Metanephros (tissue), 2 donors: ENCODE measurements at places on chromosomes 6 and 20. TPM values are rescaled to one million over a fixed set of nuclear protein-coding genes. Genes with fewer than 3 reads are reported as not detected.

PRDM1 gene
- total RNA-seq: 3.7 TPM

SEMG1 gene
- not detected for total RNA-seq

RAET1L gene
- total RNA-seq: not detected

POU5F1 gene
- 11.4 TPM for total RNA-seq

NAPB gene
- total RNA-seq: 18.2 TPM

MYMX gene
- 0.35 TPM for total RNA-seq

PCK1 gene
- 105 TPM for total RNA-seq

PREX1 gene
- total RNA-seq: 34.7 TPM

IL17F gene
- total RNA-seq: not detected

WFDC12 gene
- total RNA-seq: not detected

SRSF12 gene
- total RNA-seq: 7.6 TPM

ENPP5 gene
- total RNA-seq: 14.6 TPM

HTR1E gene
- total RNA-seq: 0.93 TPM

ARHGAP40 gene
- total RNA-seq: 0.53 TPM

TGIF2 gene
- total RNA-seq: 41.3 TPM

SEC23B gene
- 58.0 TPM for total RNA-seq

TCF21 gene
- total RNA-seq: 73.6 TPM

CSTF1 gene
- total RNA-seq: 50.3 TPM

ZNF76 gene
- total RNA-seq: 34.0 TPM

RAET1G gene
- total RNA-seq: 1.1 TPM

TCF15 gene
- total RNA-seq: 2.0 TPM

ADAM33 gene
- total RNA-seq: 24.6 TPM

BEND3 gene
- total RNA-seq: 7.6 TPM

CLVS2 gene
- 0.18 TPM for total RNA-seq

R3HDML gene
- not detected for total RNA-seq

HELZ2 gene
- 29.0 TPM for total RNA-seq

NUS1 gene
- 19.8 TPM for total RNA-seq

C6orf15 gene
- not detected for total RNA-seq

KIAA0408 gene
- total RNA-seq: 5.1 TPM

ZNF341 gene
- 3.1 TPM for total RNA-seq

MYLK2 gene
- total RNA-seq: 21.3 TPM

NR2E1 gene
- total RNA-seq: not detected

UNC5CL gene
- total RNA-seq: 14.6 TPM

SAMD5 gene
- 12.5 TPM for total RNA-seq

ANKRD66 gene
- not detected for total RNA-seq

HIVEP1 gene
- 29.1 TPM for total RNA-seq

SPDEF gene
- total RNA-seq: 0.18 TPM

FHL5 gene
- total RNA-seq: 0.93 TPM

REPS1 gene
- total RNA-seq: 66.9 TPM

SIRPD gene
- total RNA-seq: 0.12 TPM

DNMT3B gene
- 4.7 TPM for total RNA-seq

TPBG gene
- 32.2 TPM for total RNA-seq

GRM4 gene
- total RNA-seq: 0.88 TPM

AIF1 gene
- total RNA-seq: 18.7 TPM

LY6G6F gene
- not detected for total RNA-seq

DNAAF9 gene
- 32.0 TPM for total RNA-seq

ADGRB3 gene
- total RNA-seq: 8.0 TPM

HLA-DPB1 gene
- total RNA-seq: 26.6 TPM

SHLD1 gene
- total RNA-seq: 8.8 TPM

HLA-DOA gene
- 11.0 TPM for total RNA-seq

CCM2L gene
- 12.7 TPM for total RNA-seq
